Type B pancreatic cell (in vitro differentiated cells): ENCODE measurements at places on chromosomes 7 and 10.

DNA sequence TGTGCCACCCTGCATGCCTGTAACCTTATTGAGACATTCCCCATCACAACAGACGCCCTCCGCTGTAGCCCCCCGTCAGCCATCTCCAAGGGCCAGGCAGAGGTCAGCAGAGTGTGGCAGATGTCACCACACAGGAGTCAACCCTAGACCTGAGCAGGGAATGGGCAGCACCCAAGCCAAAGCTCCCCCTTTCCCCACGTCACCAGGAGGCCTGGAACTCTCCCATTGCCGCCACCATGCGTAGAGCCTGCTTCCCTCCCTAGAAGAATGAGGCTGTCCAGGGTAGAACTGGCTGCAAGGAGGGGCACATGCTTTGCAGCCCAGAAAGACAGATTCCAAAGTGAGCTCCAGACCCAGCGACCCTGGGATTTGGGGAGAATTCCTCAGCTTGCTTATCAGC, 342.9 kb downstream of the TNS3 start:
- no peaks in the 10 kb centered on the region for H3K4me1 ChIP-seq
- no peak for DNase-seq
- no peaks in the 10 kb centered on the region for H3K36me3 ChIP-seq
- no peak overlapping the region for H3K27ac ChIP-seq

DNA sequence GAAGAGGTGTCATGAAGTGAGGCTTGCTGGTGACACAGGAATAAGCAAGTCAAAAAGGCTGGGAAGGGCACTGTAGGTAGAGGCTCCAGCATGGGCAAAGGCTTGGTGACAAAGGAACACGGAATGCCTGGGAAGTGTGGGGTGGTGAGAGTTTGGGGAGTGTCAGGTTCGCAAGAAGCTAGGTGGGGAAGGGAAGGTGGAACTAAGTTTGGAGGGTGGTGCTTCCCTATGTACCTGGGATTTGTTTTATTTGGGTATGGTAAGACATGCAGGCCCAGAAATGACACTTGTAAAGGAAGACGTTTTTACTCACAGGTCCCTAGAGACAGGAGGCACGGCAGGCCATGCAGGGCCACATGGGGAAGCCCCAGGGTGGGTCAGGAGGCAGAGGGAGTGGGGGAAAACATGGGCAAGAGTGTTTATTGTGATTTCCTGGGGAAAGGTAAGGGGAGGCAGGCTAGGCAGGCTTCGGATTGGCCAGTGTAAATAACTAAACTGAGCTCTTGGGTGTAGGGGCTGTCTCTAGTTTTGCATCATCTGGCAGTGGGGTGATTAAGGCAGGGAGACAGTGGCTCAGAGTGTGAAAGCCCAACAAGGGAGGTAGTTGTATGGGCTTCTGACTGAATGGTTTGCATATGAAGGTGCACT, 52.1 kb downstream of the SH2D4B start:
- H3K27ac ChIP-seq: no peak overlapping the region
- no peak overlapping the region for H3K4me3 ChIP-seq
- no peaks in the 10 kb centered on the region for H3K27me3 ChIP-seq
- peaks cover 3% of the 10 kb centered on the region for H3K4me1 ChIP-seq
- no peak for DNase-seq
- H3K36me3 ChIP-seq: no peaks in the 10 kb centered on the region

- no peaks in the 10 kb centered on the region for H3K27me3 ChIP-seq
- peaks cover 3% of the 10 kb centered on the region for H3K4me1 ChIP-seq
- no peak for DNase-seq
- no peaks in the 10 kb centered on the region for H3K36me3 ChIP-seq
Observed at GRCh38 chr7:88289564-88290025, 17.1 kb downstream of the STEAP4 start.

DNA sequence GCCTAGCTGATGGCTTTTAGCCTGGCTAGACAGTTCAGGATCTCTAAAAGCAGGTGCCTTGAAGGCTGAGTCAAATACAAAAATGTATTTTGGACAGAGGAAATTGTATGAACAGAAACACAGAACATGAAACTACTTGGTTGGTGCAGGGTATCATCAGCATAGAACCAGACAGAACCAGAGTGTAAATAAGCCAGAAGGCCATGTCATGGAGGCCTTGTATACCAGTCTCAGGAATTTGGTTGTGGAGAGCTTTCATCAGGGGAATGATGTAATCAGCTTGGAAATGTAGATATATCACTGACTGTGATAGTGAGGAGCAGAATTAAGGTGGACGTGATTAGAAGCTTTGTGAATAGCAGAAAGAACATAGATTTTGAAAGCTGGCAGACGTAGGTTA, 82.9 kb downstream of the CFTR start:
- H3K27ac ChIP-seq: no peak overlapping the region
- no peaks in the 10 kb centered on the region for H3K36me3 ChIP-seq
- H3K4me1 ChIP-seq: no peaks in the 10 kb centered on the region
- H3K4me3 ChIP-seq: no peak overlapping the region

GRCh38 chr7:157300369-157300825, 36.4 kb upstream of the DNAJB6 start:
- no peaks in the 10 kb centered on the region for H3K4me1 ChIP-seq
- H3K27me3 ChIP-seq: no peaks in the 10 kb centered on the region
- H3K27ac ChIP-seq: no peak overlapping the region
- no peaks in the 10 kb centered on the region for H3K36me3 ChIP-seq
- no peak overlapping the region for H3K4me3 ChIP-seq

DNA sequence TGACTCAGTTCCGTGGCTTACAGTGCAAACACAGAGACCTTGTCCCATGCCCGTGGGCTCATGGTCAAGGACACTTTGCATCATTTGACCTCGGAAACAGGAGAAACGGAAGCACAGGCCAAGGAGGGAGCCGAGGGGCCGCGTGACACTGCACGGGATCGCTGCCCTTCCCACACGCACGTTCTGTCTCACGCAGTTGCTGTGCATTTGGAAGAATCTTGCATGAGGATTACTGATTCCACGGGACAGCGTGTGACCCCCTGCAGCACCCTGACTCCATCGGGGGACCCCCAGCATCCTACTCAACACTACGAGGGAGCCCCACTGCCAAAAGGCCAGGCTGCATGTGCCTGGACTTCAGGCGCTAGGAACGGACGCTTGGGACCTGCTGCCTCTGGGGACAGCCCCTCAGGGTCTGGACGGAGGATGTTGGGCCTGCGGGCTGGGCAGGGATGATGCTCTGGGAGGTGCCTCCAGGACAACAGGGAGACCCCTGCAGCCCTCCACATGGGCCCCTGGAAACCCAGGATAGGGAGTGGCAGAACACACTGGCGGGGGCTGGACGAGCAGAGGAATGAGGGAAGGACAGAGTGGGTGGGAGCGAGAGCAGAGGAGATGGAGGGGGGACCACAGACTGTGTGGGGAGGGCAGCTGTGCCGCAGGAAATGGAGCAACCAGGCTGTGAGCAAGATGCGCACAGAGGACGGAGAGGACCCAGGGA, 222.2 kb downstream of the DNAJB6 start:
- no peaks in the 10 kb centered on the region for H3K27me3 ChIP-seq
- no peak overlapping the region for H3K4me3 ChIP-seq
- no peak for DNase-seq
- no peaks in the 10 kb centered on the region for H3K36me3 ChIP-seq

DNA sequence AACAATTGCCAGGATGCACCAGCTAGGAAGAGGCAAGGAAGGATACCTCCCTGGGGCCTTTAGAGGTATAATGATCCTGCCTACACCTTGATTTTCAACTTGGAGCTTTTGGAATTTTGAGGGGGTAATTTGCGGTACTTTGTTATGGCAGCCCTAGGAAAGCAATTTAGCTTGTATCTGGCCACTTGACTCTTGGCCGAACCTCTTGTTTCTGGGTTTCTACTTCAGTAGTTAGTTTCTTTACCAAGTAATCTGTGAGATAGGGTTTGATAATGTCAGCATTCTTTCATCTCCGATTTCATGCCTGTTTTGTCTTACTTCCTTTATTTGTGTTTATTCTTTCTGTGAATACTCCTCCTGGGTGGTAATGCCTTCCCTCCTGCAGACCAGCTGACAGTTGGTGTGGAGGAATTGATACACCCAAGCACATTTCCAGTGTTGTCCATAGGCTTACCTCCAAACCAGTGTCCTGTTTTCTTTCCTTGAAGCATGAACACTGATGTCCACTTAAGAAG, 163.7 kb downstream of the SND1 start:
- H3K27me3 ChIP-seq: no peaks in the 10 kb centered on the region
- peaks cover 53% of the 10 kb centered on the region for H3K4me1 ChIP-seq
- H3K36me3 ChIP-seq: no peaks in the 10 kb centered on the region

GRCh38 chr10:72322030-72322279, 32.8 kb downstream of the DNAJB12 start:
- DNase-seq: no peak
- H3K36me3 ChIP-seq: no peaks in the 10 kb centered on the region
- H3K27me3 ChIP-seq: peaks cover 2% of the 10 kb centered on the region
- no peak overlapping the region for H3K4me3 ChIP-seq

- H3K27ac ChIP-seq: no peak overlapping the region
- H3K4me3 ChIP-seq: no peak overlapping the region
- no peak for DNase-seq
- H3K27me3 ChIP-seq: no peaks in the 10 kb centered on the region
- H3K36me3 ChIP-seq: peaks cover 4% of the 10 kb centered on the region
- H3K4me1 ChIP-seq: no peaks in the 10 kb centered on the region
Observed at GRCh38 chr10:15670880-15671279, 48.8 kb downstream of the ITGA8 start.

- DNase-seq: peak; percentile 75
- no peak overlapping the region for H3K4me3 ChIP-seq
- H3K4me1 ChIP-seq: peaks cover 15% of the 10 kb centered on the region
- no peaks in the 10 kb centered on the region for H3K36me3 ChIP-seq
- H3K27ac ChIP-seq: no peak overlapping the region
Observed at GRCh38 chr7:117019786-117020590, 66.7 kb downstream of the ST7 start.

DNA sequence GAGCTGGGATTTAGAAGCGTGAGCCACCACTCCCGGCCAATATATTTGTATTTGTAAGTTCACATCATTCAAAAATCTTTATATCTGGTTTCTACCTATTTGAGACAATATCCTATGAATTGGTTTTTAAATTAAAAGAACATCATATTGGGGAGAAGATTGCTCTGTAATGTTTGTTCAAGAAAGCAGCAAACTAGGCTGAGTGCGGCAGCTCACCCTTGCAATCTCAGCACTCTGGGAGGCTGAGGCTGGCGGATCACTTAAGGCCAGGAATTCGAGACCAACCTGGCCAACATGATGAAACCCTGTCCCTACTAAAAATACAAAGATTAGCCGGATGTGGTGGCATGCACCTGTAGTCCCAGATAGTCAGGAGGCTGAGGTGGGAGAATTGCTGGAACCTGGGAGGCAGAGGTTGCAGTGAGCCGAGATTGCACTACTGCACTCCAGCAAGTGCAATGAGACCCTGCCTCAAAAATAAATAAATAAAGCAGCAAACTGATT, 9.4 kb downstream of the NIPSNAP2 start:
- H3K36me3 ChIP-seq: peaks cover 17% of the 10 kb centered on the region
- no peaks in the 10 kb centered on the region for H3K27me3 ChIP-seq
- DNase-seq: no peak
- H3K4me3 ChIP-seq: no peak overlapping the region
- no peak overlapping the region for H3K27ac ChIP-seq

DNA sequence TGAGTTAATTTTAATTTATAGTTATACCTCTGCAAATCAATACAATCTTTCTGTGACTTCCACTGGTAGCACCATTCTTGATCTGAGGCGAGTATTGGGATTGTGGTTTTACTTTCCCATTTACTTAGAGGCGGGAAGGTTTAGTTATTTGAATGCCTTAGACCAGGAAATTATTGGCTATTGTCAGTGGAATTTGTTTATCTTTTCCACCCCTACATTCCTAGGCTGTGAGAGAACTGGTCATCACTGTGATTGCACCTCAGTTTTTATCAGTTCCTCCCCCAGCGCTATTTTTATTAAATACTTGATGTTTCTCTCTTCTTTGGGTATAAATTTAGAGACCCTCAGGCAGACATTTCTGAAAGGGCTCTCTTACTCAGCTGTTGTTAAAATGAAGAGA, 29.9 kb downstream of the CDK14 start:
- H3K36me3 ChIP-seq: peaks cover 4% of the 10 kb centered on the region
- peak overlapping the region; percentile 25 for H3K27ac ChIP-seq
- no peak for DNase-seq
- no peaks in the 10 kb centered on the region for H3K27me3 ChIP-seq
- peak overlapping the region; percentile 52 for H3K4me3 ChIP-seq

- peaks cover 7% of the 10 kb centered on the region for H3K4me1 ChIP-seq
- H3K27me3 ChIP-seq: no peaks in the 10 kb centered on the region
- H3K36me3 ChIP-seq: no peaks in the 10 kb centered on the region
- DNase-seq: no peak
Observed at GRCh38 chr7:3520206-3520605, 219.2 kb downstream of the SDK1 start.

GRCh38 chr10:82438277-82438676, 563.3 kb downstream of the NRG3 start:
- no peaks in the 10 kb centered on the region for H3K4me1 ChIP-seq
- H3K27ac ChIP-seq: no peak overlapping the region
- H3K36me3 ChIP-seq: no peaks in the 10 kb centered on the region
- DNase-seq: no peak

GRCh38 chr7:142749218-142749993, at the start of gene PRSS1:
Gene PRSS1 (plus strand): TSS chr7:142749472. CDS start chr7:142749485, 13 bp downstream.
- peaks cover 6% of the 10 kb centered on the region for H3K27me3 ChIP-seq
- no peak within 1 kb of the TSS for H3K4me3 ChIP-seq
- no peak within 1 kb of the TSS for H3K27ac ChIP-seq
- no peak for DNase-seq
- H3K36me3 ChIP-seq: no peaks in the 10 kb centered on the region

- no peaks in the 10 kb centered on the region for H3K27me3 ChIP-seq
- peaks cover 14% of the 10 kb centered on the region for H3K36me3 ChIP-seq
- no peak for DNase-seq
- no peak overlapping the region for H3K27ac ChIP-seq
- H3K4me1 ChIP-seq: peaks cover 27% of the 10 kb centered on the region
- no peak overlapping the region for H3K4me3 ChIP-seq
Observed at GRCh38 chr7:66769833-66770512, 29.4 kb downstream of the RABGEF1 start.

DNA sequence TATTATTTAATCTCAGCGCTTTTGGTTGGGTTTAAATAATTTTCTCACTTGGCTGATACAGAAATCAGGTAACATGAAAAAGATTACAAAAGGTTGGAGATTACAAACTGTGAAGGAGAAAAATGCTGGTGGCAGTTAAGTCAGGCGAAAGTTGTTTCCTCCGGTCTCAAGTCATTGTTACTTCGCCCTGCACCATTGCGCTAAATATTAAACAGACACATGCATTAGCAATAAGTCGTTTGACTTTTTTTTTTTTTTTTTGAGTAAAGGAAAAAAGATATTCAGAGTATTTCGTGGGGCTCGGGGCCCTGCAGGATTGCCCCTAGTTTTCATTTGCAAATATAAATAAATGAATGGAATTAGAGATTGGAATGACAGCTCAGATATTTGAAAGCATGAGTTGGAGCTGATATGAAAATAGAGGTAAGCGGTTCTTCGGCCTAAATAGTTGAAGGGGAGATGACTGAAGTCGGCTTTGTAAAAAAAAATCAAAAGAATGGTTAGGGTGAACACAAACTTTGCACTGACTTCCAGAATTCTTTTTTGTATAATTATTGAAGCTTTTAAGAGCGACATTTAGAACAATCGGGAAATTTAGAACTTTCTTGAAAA, 914 bp downstream of the SDHAF3 start:
- no peak for DNase-seq
- H3K4me3 ChIP-seq: peak overlapping the region; percentile 97
- peak overlapping the region; percentile 94 for H3K27ac ChIP-seq

GRCh38 chr7:157981778-157982177, 605.8 kb downstream of the PTPRN2 start:
- H3K27me3 ChIP-seq: peaks cover 4% of the 10 kb centered on the region
- H3K4me1 ChIP-seq: no peaks in the 10 kb centered on the region
- H3K4me3 ChIP-seq: no peak overlapping the region

GRCh38 chr7:29969738-29970137, 19.9 kb downstream of the SCRN1 start:
- DNase-seq: no peak
- H3K27me3 ChIP-seq: no peaks in the 10 kb centered on the region
- H3K4me1 ChIP-seq: peaks cover 11% of the 10 kb centered on the region
- peak overlapping the region; percentile 3 for H3K27ac ChIP-seq
- H3K36me3 ChIP-seq: peaks cover 30% of the 10 kb centered on the region
